ENCODE measurements at places on chromosomes 3 and 15.
A peak's percentile ranks its signal among the peaks of the same experiment; 100 is the strongest.

GRCh38 chr3:67724434-67724833 is 70.0 kb upstream of the SUCLG2 start:
- H3K4me1 ChIP-seq: no peaks in the 10 kb centered on the region
- no peaks in the 10 kb centered on the region for H3K36me3 ChIP-seq
- H3K27me3 ChIP-seq: no peaks in the 10 kb centered on the region
- no peak overlapping the region for H3K27ac ChIP-seq
- no peak for DNase-seq

DNA sequence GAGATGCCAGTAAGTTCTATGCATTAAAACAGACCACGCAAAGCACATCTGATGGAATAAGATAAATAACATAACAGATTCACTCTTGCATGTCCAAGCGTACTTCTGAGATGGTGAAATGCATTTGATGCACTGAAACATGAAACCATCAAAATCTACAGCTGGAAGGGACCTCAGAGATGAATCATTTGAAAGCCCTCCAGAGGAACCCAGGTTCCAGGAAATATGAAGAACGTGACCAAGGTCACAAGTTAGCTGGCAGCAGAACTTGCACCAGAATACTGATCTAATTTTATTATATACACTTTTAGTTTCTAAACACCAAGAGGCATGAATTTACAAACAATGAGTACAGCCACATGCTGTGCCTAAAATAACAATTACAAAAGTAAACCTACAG is 957.1 kb downstream of the FHIT start:
- H3K4me3 ChIP-seq: no peak overlapping the region
- no peak overlapping the region for H3K27ac ChIP-seq
- no peak for DNase-seq

DNA sequence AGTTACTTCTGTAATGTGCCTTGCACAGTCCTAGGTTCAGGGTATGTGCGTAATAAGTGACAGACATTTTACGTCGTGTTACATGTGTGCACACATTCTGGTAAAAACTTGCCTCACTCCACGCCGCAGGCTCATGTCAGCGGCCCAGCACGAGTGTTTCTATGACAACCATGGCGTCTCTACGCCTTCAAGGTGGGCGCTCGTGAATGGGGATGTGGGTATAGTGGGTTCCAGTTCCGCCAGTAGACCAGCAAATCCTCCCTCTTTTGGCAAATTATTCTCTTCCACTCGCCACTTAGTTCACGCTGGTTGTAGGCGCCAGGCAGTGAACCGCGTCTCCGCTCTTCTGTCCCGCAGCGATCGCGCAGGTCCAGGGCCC is 40.3 kb downstream of the CHST14 start:
- peak overlapping the region; percentile 77 for H3K4me3 ChIP-seq
- peaks cover 32% of the 10 kb centered on the region for H3K4me1 ChIP-seq
- no peaks in the 10 kb centered on the region for H3K36me3 ChIP-seq
- no peaks in the 10 kb centered on the region for H3K27me3 ChIP-seq
- peak overlapping the region; percentile 79 for H3K27ac ChIP-seq

DNA sequence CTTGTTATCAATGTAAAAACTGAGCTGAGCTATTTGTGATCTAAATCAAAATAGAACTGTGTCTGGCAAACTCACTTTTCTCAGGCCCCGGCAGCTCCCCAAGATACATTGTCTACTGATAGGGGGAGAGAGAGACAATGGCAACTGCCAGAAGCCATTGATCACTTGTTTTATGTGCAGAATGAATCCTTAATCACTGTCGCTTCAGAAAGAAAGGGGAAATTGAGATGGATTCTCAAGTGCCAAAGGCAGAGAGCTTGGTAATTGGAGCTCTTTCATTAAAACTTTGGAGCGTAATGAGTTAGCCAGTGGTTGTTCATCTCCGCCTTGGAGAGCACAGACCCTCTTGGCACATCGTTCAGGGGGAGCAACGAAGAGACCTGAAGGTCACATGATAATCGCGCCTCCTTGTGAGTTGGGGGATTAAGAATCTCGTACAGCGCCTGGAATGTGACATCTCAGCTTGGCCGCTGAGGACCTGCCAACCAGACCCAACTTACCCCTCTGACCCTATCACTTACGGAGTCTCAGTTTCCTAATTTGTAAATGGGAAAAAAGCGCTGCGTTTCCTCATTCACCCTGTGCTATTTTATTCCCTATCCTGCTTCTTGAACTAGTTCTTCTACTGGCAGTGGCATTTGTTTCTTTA is 252.8 kb downstream of the VPS13C start:
- H3K4me1 ChIP-seq: no peaks in the 10 kb centered on the region
- DNase-seq: no peak

DNA sequence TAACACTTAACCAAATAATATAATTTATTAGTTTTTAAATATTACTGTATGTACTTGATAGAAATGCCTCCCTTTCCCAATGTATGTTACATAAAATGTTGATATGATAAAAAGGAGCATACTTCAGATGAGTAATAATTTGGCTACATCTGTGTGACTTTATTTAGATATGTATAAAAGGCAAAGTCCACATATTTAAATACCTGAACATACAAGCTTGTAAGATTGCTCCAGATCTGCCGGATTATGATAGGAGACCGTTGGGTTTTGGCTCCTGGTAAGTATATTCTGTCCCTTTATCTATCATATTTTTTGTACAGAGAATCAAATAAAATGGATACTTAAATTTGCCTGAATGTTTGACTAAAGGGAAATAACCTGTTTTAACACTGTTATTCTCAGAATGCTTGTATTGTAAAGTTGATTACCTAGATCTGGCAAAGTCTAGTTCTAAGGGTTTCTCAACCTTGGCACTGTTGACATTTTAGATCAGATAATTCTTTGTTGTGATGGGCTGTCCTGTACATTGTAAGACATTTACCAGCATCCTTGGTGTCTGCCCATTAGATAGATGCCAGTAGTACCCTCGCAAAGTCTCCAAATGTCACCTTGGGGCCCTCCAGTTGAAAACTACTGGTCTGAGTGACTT is 38.5 kb downstream of the LRCH3 start:
- H3K4me1 ChIP-seq: no peaks in the 10 kb centered on the region
- peaks cover 84% of the 10 kb centered on the region for H3K36me3 ChIP-seq
- DNase-seq: no peak
- H3K27ac ChIP-seq: no peak overlapping the region
- no peaks in the 10 kb centered on the region for H3K27me3 ChIP-seq

DNA sequence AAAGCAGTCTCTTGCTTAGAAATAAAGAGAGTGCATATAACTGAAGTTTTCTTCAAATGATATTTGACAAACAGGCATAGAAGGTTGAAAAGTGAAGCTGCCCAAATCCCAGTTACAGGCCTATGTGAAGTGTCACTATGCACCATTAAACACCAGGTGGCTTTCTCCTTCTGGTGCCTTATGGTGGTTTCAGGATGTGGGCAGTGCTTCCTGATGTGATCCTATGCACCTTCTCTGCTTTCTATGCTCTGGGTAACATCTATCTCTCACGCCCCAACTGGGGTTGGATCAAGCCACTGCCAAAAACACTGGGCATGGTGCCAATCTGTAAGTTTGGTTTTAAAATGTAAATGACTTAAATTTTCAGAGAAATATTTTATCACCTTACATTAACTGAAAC is 744.7 kb downstream of the TUSC7 start:
- no peak for DNase-seq
- no peaks in the 10 kb centered on the region for H3K27me3 ChIP-seq
- no peak overlapping the region for H3K27ac ChIP-seq
- H3K4me1 ChIP-seq: no peaks in the 10 kb centered on the region

GRCh38 chr3:150069154-150069527 is 98.4 kb upstream of the PFN2 start:
- H3K4me3 ChIP-seq: no peak overlapping the region
- DNase-seq: no peak
- H3K4me1 ChIP-seq: no peaks in the 10 kb centered on the region
- no peaks in the 10 kb centered on the region for H3K27me3 ChIP-seq
- no peaks in the 10 kb centered on the region for H3K36me3 ChIP-seq

- H3K4me1 ChIP-seq: peaks cover 11% of the 10 kb centered on the region
- no peaks in the 10 kb centered on the region for H3K27me3 ChIP-seq
- H3K27ac ChIP-seq: no peak overlapping the region
- no peaks in the 10 kb centered on the region for H3K36me3 ChIP-seq
- H3K4me3 ChIP-seq: no peak overlapping the region
- DNase-seq: no peak
Measured at GRCh38 chr3:59052803-59053411, 3.1 kb upstream of the CFAP20DC start.

GRCh38 chr15:101578443-101578894 is 73.7 kb downstream of the TM2D3 start:
- peaks cover 8% of the 10 kb centered on the region for H3K4me1 ChIP-seq
- H3K36me3 ChIP-seq: no peaks in the 10 kb centered on the region
- H3K27me3 ChIP-seq: no peaks in the 10 kb centered on the region
- DNase-seq: peak; percentile 44
- no peak overlapping the region for H3K27ac ChIP-seq

GRCh38 chr3:74661672-74662071 is 47.2 kb upstream of the CNTN3 start:
- H3K4me3 ChIP-seq: no peak overlapping the region
- no peak overlapping the region for H3K27ac ChIP-seq
- no peaks in the 10 kb centered on the region for H3K27me3 ChIP-seq
- DNase-seq: no peak
- no peaks in the 10 kb centered on the region for H3K4me1 ChIP-seq

DNA sequence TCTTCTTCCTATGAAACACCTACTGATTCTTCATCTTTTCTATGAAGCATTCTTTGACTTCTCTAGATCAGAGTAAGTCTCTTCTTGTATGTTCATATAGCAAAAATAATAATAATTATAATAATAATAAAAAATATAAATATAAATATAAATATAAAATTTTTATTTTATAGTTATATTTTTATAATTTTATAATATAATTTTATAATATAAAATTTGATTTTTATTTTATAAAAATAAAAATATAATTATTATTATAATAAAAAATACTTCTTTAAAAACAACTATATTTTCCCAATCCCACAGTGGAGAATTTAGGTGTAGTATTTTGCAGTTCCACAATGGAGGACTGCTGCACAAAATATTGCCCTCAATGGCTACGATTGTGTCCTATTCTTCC is 34.3 kb downstream of the DUT start:
- no peak for DNase-seq
- H3K27ac ChIP-seq: no peak overlapping the region
- no peaks in the 10 kb centered on the region for H3K27me3 ChIP-seq
- no peaks in the 10 kb centered on the region for H3K4me1 ChIP-seq
- H3K36me3 ChIP-seq: no peaks in the 10 kb centered on the region
- no peak overlapping the region for H3K4me3 ChIP-seq

GRCh38 chr3:16309558-16309957 is 44.5 kb downstream of the OXNAD1 start:
- H3K27me3 ChIP-seq: no peaks in the 10 kb centered on the region
- no peak overlapping the region for H3K4me3 ChIP-seq
- no peak for DNase-seq
- peaks cover 43% of the 10 kb centered on the region for H3K4me1 ChIP-seq
- H3K27ac ChIP-seq: no peak overlapping the region
- H3K36me3 ChIP-seq: peaks cover 17% of the 10 kb centered on the region

GRCh38 chr15:39719109-39719508 is 63.5 kb downstream of the FSIP1 start:
- no peaks in the 10 kb centered on the region for H3K27me3 ChIP-seq
- no peak overlapping the region for H3K4me3 ChIP-seq
- no peak for DNase-seq
- H3K4me1 ChIP-seq: no peaks in the 10 kb centered on the region

DNA sequence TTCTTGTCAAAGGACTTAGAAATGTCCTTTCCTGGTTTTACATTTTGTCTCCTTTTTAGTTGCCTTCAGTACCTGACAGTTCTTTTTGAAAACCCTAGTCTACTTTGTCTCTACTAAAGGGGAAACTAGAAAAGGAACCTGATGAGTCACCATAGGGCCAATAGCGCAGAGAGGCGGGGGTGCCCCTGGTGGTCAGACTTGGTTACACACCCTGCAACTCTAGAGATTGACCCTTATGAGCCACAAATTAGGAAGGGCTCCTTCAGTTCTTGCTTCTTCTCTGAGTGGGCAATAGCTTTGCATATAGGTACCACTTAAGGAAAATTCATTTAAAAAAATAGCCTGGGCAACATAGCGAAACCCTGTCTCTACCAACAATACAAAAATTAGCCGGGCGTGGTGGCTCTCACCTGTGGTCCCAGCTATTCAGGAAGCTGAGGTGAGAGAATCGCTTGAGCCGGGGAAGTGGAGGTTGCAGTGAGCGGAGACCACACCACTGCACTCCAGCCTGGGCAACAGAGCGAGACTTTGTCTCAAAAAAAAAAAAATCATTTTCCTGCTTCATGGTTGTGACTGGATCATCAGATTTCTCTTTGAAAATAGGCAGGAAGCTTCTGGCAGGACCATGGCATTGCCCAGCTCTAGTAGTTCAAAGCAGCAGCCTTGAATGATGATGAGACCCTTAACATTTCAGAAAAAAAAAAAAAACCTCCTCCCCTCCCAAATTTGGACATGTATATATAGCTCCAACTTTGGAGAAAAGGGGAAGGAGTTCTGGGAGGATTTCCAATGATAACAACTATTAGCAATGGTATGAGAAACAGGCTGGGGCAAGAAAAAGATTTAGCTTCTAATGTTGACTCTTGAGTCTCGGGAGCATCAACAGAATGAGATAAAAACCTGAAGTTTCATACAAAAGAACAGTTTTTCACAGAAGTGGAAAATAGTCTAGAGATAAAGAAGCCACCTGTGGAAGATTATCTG is 45.2 kb upstream of the RASA2 start:
- H3K27me3 ChIP-seq: no peaks in the 10 kb centered on the region
- H3K36me3 ChIP-seq: peaks cover 52% of the 10 kb centered on the region
- H3K4me1 ChIP-seq: peaks cover 87% of the 10 kb centered on the region
- peak overlapping the region; percentile 88 for H3K27ac ChIP-seq
- DNase-seq: peak; percentile 71

- H3K4me1 ChIP-seq: no peaks in the 10 kb centered on the region
- no peaks in the 10 kb centered on the region for H3K27me3 ChIP-seq
Measured at GRCh38 chr3:28376424-28376823, 27.8 kb upstream of the AZI2 start.

DNA sequence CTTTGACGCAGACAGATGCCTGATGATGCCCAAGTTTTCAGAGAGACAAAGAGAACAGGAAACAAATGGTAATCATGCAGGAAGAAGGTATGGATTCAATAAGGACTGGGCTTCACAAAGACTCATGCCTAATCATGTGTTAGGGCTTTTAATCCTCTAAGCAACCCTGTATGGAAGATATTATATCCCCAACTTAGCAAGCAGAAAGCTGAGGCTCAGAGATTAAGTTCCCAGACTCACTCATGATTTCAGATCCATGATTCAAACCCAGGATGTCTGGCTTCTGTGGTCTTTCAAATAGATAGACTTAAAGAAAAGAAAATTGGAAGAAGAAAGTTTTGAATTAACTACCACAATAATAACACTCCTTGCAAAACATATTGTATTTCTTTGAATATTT is 4.1 kb upstream of the CLASP2 start:
- no peaks in the 10 kb centered on the region for H3K36me3 ChIP-seq
- H3K4me1 ChIP-seq: peaks cover 37% of the 10 kb centered on the region
- no peak overlapping the region for H3K4me3 ChIP-seq
- DNase-seq: no peak
- H3K27me3 ChIP-seq: no peaks in the 10 kb centered on the region
- H3K27ac ChIP-seq: peak overlapping the region; percentile 57

- DNase-seq: no peak
- no peak overlapping the region for H3K4me3 ChIP-seq
- H3K36me3 ChIP-seq: no peaks in the 10 kb centered on the region
- H3K27ac ChIP-seq: no peak overlapping the region
Measured at GRCh38 chr15:32867313-32867626, 149.5 kb downstream of the GREM1 start.

- no peaks in the 10 kb centered on the region for H3K27me3 ChIP-seq
- DNase-seq: no peak
- peaks cover 20% of the 10 kb centered on the region for H3K4me1 ChIP-seq
- no peak overlapping the region for H3K4me3 ChIP-seq
- H3K27ac ChIP-seq: no peak overlapping the region
Measured at GRCh38 chr3:17733215-17733614, 9.2 kb downstream of the TBC1D5 start.
